ENCODE measurements at places on chromosomes 4 and X. TPM values are rescaled to one million over a fixed set of nuclear protein-coding genes. Genes with fewer than 3 reads are reported as not detected.

KDM5C gene
- 57.4 TPM for total RNA-seq

DNA sequence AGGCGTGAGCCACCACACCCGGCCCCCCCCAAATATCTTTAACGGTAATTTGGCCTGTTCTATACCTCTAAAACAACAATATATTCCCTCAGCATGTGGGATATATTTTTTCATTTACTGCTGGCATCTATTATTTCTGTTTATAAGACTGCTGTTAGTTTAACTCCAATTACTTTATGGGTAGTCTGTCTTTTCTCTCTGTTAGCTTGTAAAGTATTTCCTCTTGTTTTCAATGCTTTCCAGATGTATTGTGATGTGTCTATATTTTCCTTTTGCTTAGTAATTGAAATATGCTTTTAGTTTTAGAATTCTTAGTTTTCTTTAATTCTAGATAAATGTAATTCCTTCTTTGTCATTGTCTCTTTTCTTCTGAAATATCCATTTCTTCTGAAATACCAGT lies 445.8 kb downstream of the ANKRD50 start:
- DNase-seq = no peak

- no peak for DNase-seq
These were observed 2.2 kb downstream of the PWWP3B start for GRCh38 chrX:106170318-106170717.

GRCh38 chrX:68421636-68422035 lies 11.7 kb downstream of the OPHN1 start:
- DNase-seq = no peak

TMSB15A gene
- 1.1 TPM for total RNA-seq

DNA sequence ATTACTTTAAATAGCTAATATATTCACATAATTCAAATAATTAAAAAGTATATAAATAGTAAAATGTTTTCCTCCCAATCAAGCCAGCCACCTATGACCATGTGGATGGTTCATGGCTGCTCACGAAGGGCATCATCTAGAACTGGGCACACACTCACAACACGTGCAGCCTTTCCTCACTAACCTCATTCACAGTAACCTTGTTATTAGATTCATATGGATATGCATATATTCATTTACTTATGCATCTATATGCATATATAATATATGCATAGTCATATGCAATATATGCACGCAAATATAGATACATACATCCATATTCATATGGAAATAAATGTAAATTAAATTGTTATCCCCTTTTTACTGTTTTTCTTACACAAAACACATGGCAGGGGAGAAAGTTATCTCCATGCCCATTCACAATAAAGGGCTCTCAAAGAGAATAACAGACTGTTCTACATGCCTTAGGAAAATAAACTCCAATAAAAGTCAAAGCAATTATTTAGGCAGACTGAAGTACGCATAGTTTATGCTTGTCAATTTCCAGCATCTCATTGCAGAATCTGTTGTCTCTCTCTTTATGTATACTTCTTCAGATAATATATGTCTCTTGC lies 163.9 kb upstream of the ADGRL3 start:
- no peak for DNase-seq

Data from thoracic aorta (tissue), 2 donors.